COR-L47 (cell line): ENCODE measurements at places on chromosomes 6 and 20.

GRCh38 chr6:68633281-68633971 lies 1.7 kb upstream of the ADGRB3 start:
- no peak for DNase-seq

DNA sequence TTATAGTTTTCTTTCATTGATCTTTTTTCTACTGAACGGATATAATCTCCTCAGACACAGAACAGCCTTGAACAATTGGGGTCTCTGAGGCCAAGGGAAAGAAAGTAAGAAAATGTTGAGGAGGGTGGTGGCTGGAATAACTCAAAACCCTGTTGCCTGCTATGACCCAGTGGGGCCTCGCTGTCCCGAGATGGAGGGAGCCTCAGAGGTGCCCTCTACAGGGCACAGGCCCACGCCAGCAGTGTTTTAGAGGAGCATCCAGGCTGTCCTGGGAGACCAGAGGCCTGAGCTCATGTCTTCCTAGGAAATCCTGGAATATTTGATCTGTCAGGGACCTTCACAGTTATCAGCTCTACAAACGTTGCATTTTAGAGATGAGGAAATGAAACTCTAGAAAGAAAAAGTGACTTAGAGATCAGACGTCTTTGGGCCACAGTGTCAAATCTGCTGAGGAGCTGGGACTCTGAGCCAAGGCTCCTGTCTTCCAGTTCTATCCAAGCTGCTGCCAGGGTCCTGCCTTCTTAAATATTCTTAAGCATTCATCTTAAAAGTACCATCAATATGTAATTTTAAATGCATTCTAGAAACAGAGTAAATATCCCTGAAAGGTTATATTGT lies 26.3 kb downstream of the ALDH5A1 start:
- DNase-seq = no peak

- no peak for DNase-seq
These were observed 98.1 kb upstream of the MARCKS start for GRCh38 chr6:113758826-113759574.

DNA sequence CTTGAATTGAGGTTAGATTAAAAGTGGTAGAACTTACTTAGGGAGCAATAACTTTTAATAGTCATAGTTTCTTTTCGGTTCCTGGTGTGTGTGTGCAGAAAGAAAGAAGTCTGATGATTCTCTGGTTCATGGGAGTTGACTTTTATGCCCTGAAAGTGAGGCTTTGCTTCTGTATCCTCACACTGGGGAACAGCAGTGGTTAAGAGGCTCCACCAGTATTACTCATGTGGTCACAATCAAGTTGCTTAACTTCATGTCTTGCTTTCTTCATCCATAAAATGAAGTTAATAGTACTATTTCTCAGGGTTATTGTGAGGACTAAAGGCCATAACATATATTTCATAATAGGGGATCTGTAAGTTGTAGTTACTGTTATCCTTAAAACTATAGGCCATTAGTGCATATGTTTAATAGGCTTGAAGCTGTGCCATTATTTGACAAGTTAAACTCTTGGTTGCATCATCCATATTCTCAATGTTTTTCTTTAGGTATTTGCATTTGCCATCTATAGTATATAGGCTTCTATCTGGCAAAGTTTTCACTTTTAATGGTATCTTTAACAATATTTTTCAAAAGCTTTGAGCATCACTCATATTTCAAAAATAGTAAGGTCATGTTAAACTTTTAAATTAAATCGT lies 262.4 kb downstream of the PLCB1 start:
- DNase-seq = no peak

DNA sequence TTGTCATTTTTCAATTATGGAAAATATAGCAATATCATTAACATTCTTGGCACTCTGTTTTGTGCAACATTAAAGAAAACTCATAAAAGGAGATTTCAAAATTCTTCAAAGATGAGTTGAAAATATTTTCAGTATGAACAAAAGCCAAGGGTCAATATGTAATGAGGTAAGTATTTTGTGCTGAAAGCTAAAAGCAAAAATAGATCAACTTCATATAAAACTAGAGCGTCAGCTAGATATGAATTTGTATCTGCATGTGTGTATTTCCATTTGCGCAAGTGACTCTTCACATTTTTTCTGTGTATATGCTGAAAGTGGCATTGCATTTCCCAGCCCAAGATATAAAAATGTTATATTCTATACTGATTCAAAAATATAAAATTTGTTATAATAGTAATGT lies 492.1 kb upstream of the EYS start:
- no peak for DNase-seq
